Suppressor macrophage treated with lipopolysaccharide for 1 hour (primary cell): ENCODE measurements at places on chromosomes 5 and 9.
A peak's percentile ranks its signal among the peaks of the same experiment; 100 is the strongest.

GRCh38 chr9:13956107-13956506, 357.8 kb downstream of the NFIB start:
- no peak for DNase-seq

GRCh38 chr9:6644346-6645104, 1.0 kb downstream of the GLDC start:
- peak; percentile 2 for DNase-seq

GRCh38 chr9:80836013-80836412, 853.3 kb downstream of the TLE1 start:
- no peak for DNase-seq

DNA sequence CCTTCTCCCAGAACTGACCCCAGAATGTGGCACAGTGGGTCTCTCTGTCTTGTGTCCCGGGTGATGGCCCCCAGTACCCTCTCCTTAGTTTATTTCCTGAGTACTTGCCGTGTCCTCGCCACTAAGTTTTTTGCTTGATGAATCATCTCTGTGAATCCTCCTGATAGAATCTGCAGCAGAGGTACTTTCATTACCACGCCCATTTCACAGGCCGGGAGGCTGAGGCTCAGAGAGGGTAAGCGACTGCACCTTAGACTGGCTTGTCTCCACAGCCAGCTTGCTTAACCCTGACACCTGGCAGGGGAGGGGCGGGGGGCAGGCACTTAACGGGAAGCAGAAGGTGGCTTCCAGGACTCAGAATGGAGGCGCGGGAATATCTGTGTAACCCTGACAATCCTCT, 7.9 kb upstream of the IER5L start:
- DNase-seq = no peak

- DNase-seq = peak; percentile 4
These were observed 555.5 kb downstream of the CDH9 start for GRCh38 chr5:26482810-26483375.

DNA sequence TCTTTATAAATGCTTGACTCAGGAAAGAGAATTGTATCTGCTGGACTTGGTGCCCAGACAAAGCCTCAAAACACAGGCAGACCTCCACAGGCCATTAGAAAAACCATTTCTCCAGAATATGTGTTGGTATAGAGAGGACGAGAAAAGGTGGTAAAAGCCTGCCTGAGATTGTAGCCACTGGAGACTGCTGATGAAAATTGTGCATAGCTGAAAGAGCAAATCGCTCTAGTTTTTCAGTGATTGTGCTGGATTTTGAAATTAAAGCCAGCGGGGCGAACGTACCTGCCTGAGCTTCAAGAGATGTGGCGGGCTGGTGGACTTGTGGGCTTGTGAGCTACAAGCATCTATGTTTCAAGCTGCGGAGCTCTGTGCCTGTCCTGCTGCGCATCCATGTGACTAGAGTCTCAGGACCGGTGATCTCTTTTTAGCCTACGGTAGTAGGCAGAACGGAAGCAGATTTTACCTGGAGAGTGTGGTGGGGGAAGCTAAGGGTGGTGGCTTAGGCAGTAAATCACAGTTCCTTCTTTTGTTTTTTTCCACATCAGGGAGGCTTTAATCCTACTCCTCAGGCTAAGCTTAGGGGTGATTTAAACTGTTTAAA, 193.6 kb downstream of the SREK1 start:
- no peak for DNase-seq

GRCh38 chr9:15936306-15936921, 383.6 kb downstream of the CCDC171 start:
- DNase-seq = no peak

GRCh38 chr5:153881687-153882086, 157.0 kb downstream of the FAM114A2 start:
- no peak for DNase-seq

GRCh38 chr5:22970956-22971618, 117.9 kb upstream of the CDH12 start:
- no peak for DNase-seq

- DNase-seq = no peak
These were observed 587.9 kb downstream of the MTRR start for GRCh38 chr5:8456846-8457186.

DNA sequence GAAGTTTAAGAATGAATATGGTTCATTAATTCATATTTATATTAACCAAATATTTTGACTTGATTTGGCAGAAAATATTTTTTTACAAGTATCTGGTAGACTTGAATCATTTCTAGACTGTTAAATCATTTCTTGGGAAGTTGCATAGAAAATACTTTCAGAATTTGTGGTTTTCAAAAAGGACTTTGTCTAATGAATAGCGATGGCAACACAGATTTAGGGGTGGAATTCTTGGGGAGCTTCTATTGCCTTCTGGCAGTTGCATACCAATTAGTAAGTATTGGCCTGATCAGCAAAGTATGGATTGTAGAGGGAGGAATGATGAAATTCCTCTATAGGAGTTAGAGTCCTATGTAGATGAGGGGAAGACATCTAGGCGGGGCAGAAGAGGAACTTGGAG, 68.6 kb upstream of the CKMT2 start:
- DNase-seq = no peak

GRCh38 chr9:134709512-134710270, 68.1 kb downstream of the COL5A1 start:
- DNase-seq = no peak

- no peak for DNase-seq
These were observed 203.0 kb downstream of the MED10 start for GRCh38 chr5:6175172-6175854.

GRCh38 chr5:106331415-106331814, 1339.3 kb downstream of the EFNA5 start:
- DNase-seq = no peak

DNA sequence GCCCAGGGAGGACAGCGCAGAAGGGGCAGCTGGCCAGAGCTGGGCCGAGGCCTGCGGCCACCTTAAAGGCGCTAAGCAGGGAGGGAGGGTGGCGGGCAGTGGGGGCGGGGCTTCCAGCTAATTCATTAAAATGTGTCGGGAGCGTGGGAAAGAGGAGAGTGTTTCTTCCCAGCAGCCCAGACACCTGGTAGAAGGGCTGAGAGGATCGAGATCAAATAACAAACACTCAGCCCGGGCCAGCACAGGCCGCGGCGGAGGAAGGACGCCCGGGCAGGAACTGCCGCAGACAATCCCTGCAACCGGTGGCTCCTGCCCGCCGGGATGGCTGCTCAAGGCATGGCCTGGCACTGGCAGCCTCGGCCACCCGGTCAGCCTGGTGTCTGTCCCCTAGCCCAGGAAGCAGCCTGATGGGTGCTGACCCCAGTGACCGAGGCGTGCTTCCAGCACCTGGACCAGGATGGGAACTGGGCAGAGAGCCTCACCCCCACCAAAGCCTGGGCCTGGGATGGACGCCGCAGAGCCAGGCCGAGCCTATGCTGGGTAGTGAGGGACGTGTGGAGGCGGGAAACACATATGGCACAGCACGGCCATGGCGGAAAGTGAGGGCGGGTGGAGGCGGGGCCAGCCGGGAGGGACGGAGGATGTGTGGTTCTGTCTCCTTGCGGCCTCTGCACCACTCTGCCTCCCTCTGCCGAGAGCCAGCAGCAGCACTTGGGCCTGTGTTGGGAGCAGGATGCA, 3.2 kb upstream of the NRARP start:
- peak; percentile 72 for DNase-seq

DNA sequence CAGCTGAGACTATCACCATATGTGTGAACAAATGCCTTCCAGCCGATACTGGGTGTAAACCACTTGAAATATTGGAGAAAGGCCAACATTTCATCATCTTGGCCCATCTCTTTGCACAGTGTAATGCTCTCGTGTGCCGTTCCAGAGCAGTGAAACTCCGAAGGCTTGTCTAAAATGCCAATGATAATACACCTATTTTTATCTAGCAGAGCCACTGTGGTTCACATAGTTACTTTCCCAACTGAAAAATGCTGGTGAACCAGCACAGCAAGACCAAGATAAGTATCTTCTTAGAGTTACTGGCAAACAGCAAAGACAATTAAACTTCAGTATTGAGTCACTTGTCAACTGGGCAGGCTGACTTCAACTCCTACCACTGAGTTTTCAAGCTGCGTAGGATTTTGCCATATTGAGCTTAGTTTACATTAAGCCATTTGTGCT, 379.9 kb upstream of the ACTBL2 start:
- no peak for DNase-seq

- no peak for DNase-seq
These were observed 14.6 kb downstream of the GOLPH3 start for GRCh38 chr5:32159328-32160072.

- DNase-seq = no peak
These were observed 279.0 kb downstream of the GLIS3 start for GRCh38 chr9:4020755-4021296.

GRCh38 chr5:149860801-149861322, 83.7 kb downstream of the PDE6A start:
- DNase-seq = no peak

DNA sequence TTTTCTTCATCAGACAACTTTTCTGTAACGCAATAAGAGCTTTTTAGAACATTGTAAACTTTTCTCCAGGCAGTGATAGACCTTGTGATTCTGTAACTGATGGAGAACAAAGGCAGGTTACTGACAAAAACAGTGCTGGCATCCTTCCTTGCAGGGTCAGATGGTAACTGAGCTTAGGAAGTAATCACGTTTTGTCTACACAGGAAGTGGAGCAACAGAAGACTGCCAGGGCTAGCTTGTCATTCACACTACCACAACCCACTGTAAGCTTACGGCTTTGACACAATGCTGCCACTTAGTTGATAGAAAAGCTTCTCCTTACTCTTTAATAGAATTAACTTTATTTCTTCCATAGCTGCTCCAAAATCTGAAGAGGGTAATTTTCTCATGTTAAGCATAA, 46.8 kb downstream of the FBN2 start:
- DNase-seq = no peak

- peak; percentile 97 for DNase-seq
These were observed 96.5 kb downstream of the GADD45G start for GRCh38 chr9:89701221-89701798.

- peak; percentile 48 for DNase-seq
These were observed 120.7 kb upstream of the PCA3 start for GRCh38 chr9:76643399-76644117.

DNA sequence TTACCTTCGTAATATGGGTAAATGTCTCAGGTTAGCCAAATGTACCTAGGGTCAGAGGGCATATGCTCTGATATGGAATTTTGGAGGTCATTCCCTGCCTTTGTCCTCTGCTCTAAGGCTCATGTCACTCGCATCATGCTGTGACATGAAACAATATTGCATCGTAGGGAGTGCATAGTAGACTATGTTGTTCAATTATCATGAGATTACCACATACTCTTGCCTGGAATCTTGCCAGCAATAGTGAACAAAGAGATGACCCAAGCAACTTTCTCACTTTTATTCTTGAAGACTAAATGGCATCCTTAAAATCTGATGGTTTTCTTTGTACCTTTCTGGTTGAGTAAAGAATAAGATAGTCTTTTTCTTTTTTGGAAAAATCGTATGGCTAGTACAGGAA, 27.6 kb downstream of the ZNF462 start:
- DNase-seq = peak; percentile 39

DNA sequence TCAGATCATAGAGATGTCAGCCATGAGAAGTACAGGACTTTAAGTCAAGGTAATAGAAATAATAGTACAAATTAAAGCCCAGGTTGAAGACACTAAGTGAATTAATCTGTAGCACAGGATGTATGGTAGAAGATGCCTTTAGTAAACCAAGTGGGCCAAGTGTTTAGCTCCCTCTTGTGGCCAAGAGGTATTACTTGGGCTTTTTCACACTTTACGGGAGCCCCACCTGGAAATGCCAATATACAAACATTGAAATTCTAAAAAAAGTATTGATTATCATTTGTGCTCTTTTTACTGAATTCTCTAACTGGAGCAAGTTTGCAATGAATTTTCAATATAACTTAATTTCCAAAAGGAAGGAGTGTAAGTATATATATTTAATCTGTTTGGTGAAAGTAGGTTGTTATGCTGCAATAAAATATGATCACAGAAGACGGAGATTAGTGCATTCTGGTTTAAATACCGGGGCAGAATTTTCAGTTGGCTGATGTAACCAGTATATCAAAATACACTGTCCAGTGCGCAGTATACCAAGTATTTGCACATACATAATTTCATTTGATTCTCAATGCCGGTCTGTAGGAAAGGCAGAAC, 84.7 kb downstream of the PARP8 start:
- DNase-seq = peak; percentile 76

DNA sequence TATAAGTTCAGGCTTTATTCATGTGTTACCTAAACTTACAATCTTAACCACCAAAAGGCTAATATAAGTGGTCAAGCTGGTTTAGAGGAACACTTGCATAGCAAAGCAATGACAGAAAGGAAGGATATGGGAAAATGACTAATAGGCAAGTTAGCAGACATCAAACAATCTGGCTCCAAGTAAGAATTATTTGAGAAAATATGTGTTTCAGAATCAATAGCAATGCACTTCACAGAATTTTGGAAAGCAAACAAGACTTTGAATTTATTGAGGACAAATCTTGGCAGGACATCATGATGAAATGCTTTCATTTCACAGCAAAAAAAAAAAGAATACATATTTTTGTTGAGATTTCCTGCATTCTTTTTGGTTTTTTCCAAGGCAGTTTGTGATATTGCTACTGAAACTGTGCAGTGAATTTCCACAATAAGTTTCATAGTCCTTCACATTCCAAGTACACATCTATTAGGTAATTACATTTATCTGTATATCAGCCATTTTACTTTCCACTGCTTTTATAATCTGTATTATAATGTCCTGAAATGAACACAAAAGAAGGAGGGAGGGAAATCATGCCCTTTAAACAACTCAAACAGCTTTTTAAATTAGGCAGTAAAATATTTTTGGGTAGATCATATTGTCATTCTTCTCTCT, 417.9 kb downstream of the NR2F1-AS1 start:
- DNase-seq = no peak

- no peak for DNase-seq
These were observed 3.4 kb downstream of the SNX18 start for GRCh38 chr5:54520940-54521339.
